Activated CD8-positive, alpha-beta memory T cell treated with anti-CD3 and anti-CD28 coated beads, Interleukin-2, amount 50 U/mL, for 48 hours (primary cell): ENCODE measurements at places on chromosomes 3 and 15.

DNA sequence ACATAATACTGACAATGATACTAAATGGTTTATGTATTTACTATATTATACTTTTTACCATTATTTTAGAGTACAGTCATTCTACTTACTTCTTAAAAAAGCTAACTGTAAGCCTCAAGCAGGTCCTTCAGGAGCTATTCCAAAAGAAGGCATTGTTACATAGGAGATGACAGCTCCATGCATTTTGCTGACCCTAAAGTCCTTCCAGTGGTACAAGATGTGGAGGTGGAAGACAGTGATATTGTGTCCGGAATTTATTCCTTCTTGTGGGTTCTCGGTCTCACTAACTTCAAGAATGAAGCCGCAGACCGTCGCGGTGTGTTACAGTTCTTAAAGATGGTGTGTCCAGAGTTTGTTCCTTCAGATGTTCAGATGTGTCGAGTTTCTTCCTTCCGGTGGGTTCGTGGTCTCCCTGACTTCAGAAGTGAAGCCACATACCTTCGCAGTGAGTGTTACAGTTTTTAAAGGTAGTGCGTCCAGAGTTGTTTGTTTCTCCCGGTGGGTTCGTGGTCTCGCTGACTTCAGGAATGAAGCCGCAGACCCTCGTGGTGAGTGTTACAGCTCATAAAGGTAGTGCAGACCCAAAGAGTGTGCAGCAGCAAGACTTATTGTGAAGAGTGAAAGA lies 20.9 kb downstream of the AVEN start:
- DNase-seq: peak; percentile 54

- no peak for DNase-seq
These were observed 437.2 kb downstream of the SI start for GRCh38 chr3:164641071-164641470.

- no peak for DNase-seq
These were observed 155.3 kb upstream of the SLCO3A1 start for GRCh38 chr15:91698241-91698640.

GRCh38 chr3:61177450-61177849 lies 73.8 kb downstream of the FHIT start:
- no peak for DNase-seq

DNA sequence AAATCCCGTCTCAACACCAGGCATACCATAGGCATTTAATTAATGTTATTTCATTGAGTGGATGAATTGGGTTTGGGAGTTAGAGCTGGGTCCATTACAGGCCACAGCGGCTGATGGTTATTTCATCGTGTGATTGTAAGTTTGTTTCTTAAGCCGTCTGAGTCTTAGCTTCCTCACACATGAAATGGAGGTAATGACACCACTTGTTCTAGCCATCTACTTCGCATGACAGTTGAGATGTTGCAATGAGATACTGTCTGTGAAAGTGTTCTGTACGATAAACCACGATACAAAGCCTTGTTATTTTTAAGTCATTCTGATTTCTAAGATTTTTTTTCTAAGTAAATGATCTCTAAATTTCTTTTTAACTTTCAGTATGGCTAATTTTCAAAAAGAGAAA lies 8.6 kb upstream of the TP63 start:
- no peak for DNase-seq

- DNase-seq: no peak
These were observed 41.9 kb downstream of the ZNF621 start for GRCh38 chr3:40566694-40567093.

DNA sequence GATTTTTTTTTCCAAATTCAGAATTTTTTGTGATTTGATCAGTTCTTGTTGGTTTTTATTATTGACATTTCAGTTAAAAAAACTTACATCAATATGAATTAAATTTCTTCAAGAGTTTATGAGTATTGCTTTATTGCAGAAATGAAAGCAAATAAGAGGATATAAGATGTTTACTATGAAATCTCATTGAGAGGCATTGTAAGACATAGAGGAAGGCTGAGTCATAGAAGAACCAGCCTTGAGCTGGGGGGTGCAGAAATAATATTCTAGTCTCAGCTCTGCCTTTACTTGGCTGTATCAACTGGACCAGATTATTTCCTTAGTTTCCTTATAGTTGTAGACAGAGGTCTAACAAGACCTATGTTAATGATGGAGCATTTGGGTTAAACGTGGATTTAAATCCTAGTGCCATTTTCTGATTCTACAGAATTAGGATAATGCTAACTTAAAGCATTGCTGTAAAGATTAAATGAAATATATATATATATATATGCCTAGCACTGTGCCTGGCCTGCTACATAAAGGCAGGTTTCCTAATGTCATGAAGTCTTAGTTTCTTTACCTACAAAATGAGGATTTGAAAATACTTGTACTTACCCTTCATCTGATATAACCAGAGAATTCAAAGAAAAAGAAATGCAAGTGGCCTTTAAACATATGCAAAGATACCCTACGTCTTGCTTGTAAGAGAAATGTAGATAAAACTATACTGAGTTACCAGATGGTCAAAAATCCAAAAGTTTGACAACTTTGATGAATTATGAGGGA lies 7.3 kb downstream of the FAM98B start:
- DNase-seq: no peak

DNA sequence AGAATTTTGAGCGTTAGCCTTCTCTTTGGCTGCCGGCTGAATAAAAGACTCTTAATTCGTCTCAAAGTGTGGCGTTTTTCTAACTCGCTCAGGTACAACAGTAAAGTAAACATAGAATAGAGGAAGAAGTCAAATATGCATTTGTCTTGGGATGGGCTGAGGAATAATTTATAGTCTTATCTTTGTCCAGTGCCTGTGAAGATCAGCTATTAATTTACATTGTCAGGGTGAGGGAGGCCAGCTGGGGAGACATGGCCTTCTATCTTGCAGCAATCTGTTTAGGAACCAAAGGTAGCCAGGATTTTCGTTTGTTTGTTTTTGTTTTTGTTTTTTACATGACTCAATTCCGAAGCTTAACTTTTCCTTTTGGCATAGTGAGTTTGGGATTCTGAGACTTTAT lies 100.2 kb downstream of the VPS8 start:
- no peak for DNase-seq

DNA sequence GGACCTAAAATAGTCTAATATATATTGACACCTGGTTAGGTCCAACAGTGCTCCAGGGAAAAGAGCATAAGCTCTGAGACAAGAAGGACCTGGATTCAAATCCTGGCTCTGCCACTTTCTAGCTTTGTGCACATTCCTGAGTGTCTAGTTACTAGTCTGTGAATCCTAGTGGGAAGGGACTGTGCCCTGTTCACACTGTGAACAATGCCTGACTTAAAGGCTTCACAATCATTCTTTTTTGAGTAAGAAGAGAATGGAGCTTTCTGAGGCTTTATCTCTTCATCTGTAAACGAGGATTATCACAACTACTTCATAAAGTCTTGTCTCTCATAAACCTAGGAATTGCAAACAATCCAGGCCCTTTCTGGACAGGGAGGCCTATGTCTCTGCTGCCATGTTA lies 235.9 kb downstream of the SOX2 start:
- DNase-seq: no peak

DNA sequence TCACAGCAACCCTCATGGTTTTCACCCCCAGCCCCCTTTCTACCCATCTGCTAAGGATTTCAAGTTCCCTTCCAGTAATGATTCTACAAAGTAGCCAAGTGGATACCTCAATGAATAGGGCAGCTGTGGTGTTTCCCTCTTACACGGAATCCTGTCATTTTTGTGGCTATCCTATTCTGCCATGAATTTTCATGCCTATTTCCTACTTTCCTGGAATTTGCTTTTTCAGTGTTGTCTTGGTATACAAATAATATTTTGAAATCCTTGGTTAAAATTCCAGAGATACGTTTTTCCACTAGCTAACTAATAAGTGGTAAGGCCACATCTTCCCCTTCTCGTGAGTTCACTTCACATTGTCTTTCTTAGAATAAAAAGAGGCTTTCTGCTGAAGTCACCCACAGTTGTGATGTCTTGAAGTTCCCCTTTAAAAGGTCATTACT lies 7.5 kb downstream of the ADPRH start:
- DNase-seq: no peak

DNA sequence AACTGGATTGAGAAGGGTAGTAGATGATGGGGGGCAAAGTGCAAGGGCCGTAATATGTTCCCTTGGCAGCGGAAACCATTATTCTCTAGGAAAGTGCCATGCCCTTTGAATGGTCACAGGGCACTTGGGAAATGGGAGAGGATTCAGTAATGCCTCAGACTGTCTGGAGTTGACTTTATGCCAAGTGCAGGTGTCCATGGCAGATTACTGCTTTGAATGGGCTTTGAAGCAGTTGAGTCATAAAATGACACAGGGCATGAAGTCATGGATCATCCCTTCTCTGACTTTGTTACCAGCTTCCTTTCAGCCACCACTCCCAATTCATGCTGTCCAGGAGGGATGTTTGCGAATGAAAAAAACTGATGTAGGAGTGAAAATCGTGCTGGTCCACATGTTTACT lies 20.1 kb downstream of the AADACL2 start:
- no peak for DNase-seq

DNA sequence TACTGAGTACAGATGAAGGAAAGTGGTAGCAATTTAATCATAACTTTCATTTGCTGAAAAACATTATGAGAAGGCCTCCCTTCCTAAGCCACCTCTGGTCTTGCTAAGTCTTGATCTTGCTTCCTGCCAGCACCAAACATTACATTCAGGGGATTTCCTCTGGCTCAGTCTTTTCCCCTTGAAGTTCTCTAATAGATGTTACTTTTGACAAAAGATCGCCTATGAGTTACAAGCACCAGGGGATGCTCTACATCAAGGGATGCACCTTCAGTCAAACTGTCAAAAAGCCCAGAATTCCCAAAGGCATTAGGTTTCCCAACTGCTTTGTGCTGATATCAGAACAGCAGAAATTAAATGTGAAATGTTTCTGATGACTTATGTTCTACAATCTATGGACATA lies 47.3 kb downstream of the AQP9 start:
- no peak for DNase-seq

DNA sequence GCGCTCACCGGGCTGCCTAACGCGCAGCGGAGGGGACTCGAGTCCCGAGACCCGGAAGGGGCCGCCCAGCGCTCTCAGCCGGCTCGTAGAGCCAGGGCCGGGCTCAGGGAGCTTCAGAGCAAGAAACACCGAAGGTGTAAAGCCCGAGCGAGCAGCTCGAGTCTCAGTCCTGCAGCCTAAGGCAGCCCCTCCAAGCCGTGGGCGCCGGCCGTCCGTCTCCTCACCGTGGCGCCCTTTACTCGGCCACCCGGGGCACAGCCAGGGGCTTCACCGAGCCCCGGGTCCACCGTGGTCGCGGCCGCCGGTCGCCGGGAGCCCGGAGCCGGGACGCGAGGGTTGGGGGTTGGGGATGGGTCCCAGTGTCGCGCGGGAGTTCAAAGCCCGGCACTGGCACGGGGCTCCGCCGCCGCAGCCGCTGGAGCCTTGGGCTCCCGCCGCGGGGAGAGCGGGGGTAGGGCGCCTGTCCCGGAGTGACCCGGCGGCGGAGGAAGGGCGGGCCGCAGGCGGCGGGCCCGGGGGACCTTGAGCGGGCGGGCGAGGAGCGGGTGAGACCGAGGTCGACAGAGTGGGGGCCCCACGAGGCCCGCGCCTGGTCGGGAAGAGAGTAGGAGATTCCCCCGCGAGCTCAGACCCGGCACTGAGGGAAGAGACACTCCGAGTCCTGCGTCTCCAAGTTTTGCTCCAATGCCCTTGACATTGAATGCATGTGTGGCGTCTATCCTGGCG lies 26.9 kb upstream of the THRB start:
- no peak for DNase-seq

- DNase-seq: no peak
These were observed 314.7 kb downstream of the LPP start for GRCh38 chr3:188468662-188469061.

GRCh38 chr15:41337631-41338522 lies 5.2 kb downstream of the NUSAP1 start:
- DNase-seq: no peak

GRCh38 chr3:128337305-128337704 lies 129.4 kb downstream of the DNAJB8 start:
- no peak for DNase-seq

DNA sequence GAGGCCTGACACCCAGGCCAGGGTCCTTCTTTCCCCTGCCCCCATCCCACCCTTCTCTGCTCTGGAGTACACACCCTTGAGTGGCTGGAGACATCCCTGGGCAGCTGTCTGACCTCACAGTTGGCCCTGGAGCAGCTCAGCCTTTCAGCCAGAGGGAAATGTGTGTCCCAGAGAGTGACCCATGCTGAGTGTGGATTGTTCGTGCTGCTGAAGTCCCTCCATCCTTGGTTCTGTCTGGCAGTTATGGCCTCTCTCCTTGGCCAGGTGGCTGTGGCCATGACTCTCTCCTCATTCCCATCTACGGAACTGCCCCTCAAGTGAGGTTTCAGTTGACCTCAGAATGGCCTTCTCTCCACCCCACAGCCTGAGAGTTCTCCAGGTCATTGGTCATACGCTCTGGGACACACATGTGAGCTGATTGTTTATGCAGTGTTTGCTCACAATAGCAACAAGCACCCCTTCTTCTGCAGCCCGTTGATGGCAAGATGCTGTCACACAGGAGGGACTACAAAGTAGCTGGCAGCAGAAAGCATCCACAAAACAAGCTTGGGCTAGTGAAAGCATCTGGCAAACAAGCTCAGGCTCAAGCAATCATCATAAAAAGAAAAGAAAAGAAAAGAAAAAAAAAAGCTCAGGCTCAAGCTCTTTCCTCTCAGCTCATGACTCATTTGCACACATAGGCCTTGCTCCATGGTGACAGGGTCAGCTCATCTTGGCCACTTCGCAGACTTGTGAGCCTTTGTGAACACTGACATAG lies 55.3 kb upstream of the ITGA11 start:
- no peak for DNase-seq

- DNase-seq: peak; percentile 52
These were observed 21.9 kb downstream of the FEM1B start for GRCh38 chr15:68299436-68299835.

DNA sequence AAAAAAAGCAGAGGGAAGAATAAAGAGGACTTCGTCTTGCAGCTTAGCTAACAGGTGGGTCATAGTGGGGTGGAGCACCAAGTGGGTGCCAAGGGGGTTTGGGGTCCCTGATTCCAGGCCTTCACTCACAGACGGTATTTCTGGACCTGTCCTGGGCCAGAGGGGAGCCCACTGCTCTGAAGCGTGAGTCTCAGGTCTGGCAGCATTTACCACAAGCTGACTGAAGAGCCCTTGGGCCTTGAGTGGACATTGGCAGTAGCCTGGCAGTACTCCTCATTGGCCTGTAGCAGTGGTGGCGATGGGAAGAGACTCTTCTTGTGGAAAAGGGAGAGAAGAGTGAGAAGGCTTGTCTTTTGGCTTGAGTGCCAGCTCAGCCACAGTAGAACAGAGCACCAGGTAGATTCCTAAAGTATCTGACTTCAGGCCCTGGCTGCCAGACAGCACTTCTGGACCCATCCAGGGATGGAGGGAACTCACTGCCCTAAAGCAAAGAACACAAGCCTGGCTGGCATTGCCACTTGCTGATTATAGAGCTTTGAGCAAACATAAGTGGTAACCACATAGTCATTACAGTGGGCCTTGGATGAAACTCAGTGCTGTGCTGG lies 72.9 kb downstream of the GLDN start:
- no peak for DNase-seq

DNA sequence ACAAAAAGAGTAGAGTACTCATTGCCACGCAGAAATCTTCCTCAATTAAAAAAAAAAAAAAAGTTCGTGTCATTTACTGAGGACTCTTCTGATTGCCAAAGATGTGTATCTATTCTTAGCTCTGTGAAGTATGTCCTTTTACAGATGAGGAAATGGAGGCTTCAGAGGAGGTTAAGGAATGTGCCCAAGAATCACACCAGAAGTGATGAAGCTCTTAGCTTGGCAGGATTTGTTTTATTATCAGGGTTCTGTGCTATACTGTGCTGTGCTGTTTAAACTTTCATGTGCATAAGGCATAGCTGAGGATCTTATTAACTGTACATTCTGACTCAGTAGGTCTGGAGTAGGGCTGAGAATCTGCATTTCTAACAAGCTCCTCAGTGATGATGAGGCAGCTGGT lies 665.2 kb upstream of the ADAMTS9 start:
- no peak for DNase-seq
